ENCODE measurements at places on chromosomes 1 and 21.

DNA sequence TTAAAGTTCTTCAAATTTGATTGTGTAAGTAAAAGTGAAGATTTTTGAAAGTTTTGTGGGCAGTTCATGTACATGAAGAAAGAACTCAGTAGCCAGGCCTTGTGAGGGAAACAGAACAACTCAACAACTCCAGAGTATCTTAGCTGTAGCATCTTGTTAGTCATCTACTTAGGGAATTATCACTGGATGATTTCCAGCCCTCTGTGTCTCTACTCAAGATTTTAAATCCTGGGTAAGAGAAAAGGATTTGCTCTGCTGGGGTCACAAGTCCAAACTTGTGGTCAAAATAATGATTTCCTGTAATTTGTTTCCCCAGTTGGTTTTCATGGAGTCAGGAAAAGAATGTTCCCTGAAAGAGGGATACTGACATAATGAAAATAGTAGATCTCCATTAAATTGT is 8.2 kb downstream of the OR10T2 start:
- H3K4me3 ChIP-seq = no peak overlapping the region
- no peaks in the 10 kb centered on the region for H3K27me3 ChIP-seq
- no peaks in the 10 kb centered on the region for H3K4me1 ChIP-seq
- H3K27ac ChIP-seq = no peak overlapping the region
- H3K36me3 ChIP-seq = no peaks in the 10 kb centered on the region
- no peak for DNase-seq

GRCh38 chr1:94285031-94285654 is 47.8 kb upstream of the ARHGAP29 start:
- H3K27ac ChIP-seq = no peak overlapping the region
- no peak for DNase-seq
- peaks cover 18% of the 10 kb centered on the region for H3K4me1 ChIP-seq
- no peak overlapping the region for H3K4me3 ChIP-seq
- H3K36me3 ChIP-seq = no peaks in the 10 kb centered on the region

- H3K36me3 ChIP-seq = peaks cover 10% of the 10 kb centered on the region
- no peak overlapping the region for H3K4me3 ChIP-seq
- H3K4me1 ChIP-seq = no peaks in the 10 kb centered on the region
- DNase-seq = no peak
These were observed 44.8 kb downstream of the PRDM15 start for GRCh38 chr21:41834252-41834925.

GRCh38 chr1:244065960-244066388 is 14.9 kb downstream of the ZBTB18 start:
- no peak overlapping the region for H3K4me3 ChIP-seq
- no peaks in the 10 kb centered on the region for H3K27me3 ChIP-seq
- DNase-seq = no peak
- H3K27ac ChIP-seq = no peak overlapping the region
- peaks cover 5% of the 10 kb centered on the region for H3K4me1 ChIP-seq

- H3K4me3 ChIP-seq = no peak overlapping the region
- no peaks in the 10 kb centered on the region for H3K36me3 ChIP-seq
- no peaks in the 10 kb centered on the region for H3K4me1 ChIP-seq
- DNase-seq = no peak
These were observed 80.5 kb upstream of the WARS2 start for GRCh38 chr1:119220991-119221390.

- H3K4me1 ChIP-seq = no peaks in the 10 kb centered on the region
- H3K4me3 ChIP-seq = no peak overlapping the region
- H3K36me3 ChIP-seq = no peaks in the 10 kb centered on the region
- no peaks in the 10 kb centered on the region for H3K27me3 ChIP-seq
- H3K27ac ChIP-seq = no peak overlapping the region
- no peak for DNase-seq
These were observed 83.5 kb downstream of the KCTD3 start for GRCh38 chr1:215650446-215651149.

DNA sequence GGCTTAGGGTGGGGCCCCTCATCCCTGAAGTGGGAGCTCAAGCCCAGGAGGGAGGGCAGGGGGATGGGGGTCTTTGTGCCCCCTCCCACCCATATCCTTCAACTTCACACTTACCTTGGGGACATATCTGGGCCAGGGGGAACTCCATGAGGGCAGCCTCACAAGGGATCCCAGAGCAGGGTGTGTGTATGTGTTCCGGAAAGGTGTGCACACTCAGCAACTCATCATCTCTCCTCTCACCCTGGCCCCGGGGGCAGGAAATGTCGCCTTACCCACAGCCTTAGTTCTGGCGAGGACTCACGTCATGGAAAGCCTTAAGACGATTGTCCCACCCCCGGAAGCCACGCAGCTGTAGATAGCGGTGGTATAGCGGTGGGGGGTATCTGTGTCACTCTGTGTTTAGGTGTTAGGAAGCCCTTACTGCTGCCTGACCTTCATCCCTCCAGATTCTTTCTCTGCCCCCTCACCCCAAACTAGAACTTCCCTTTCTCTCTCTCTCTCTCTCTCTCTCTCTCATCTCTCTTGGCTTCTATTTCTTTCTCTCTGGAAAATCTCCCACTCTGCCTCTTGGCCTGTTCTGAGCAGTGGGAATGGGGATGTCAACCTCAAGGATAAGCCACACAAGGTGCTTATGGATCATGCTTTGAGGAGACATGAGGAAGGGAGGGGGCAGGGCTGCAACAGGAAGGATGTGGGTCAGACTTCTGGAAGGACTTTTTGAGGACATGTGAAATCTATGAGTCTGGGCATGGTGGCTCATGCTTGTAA is at the start of gene SH2D2A:
TSS of gene SH2D2A (minus strand) at position 288 of the 768 bp plus-strand sequence. CDS start at position 148, 140 bp downstream.
- no peaks in the 10 kb centered on the region for H3K36me3 ChIP-seq
- H3K4me1 ChIP-seq = peaks cover 48% of the 10 kb centered on the region
- no peaks in the 10 kb centered on the region for H3K27me3 ChIP-seq
- H3K4me3 ChIP-seq = no peak within 1 kb of the TSS
- peak; percentile 66 for DNase-seq

GRCh38 chr1:182301467-182302198 is 90.0 kb downstream of the GLUL start:
- H3K4me3 ChIP-seq = no peak overlapping the region
- no peak for DNase-seq
- H3K27ac ChIP-seq = no peak overlapping the region
- H3K36me3 ChIP-seq = no peaks in the 10 kb centered on the region
- H3K27me3 ChIP-seq = no peaks in the 10 kb centered on the region
- peaks cover 2% of the 10 kb centered on the region for H3K4me1 ChIP-seq

DNA sequence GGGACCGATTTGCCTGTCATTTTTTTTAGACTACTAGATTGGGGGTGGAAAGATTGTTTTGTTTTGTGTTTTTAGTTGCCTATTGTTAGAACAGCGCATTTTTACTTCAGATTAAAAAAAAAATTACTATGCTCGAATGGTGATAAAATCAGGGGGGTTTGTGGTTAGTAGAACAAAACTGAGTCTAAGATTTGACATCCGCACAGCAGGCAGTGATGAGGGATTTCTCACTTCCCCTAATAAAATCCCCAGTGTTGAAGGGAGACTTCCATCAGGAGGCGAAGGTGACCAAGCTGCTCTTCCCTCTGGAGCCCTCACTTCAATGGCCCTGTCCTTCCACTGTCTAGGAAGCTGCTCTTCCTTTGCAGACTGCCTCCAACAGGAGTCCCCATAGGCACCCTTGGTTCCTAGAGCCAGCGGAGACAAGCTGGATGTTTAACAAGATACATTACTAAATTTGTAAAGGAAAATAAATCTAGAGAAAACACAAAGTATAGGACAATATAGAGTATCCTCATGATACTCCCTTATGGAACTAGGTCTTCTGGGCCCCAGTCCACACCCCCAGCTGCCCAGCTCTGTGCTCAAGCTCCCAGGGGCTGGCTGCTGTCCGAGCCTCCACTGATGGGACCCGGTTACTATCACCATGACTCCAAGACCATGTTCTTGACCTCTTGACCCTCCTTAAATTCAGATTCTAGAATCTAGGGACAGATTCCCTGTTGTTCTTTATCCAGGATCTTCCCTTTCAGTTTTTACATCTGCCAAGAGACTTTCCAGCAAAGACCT is 31.0 kb downstream of the TENT5C start:
- no peak overlapping the region for H3K27ac ChIP-seq
- no peaks in the 10 kb centered on the region for H3K36me3 ChIP-seq
- DNase-seq = no peak
- no peaks in the 10 kb centered on the region for H3K4me1 ChIP-seq
- no peak overlapping the region for H3K4me3 ChIP-seq
